Effector memory CD4-positive, alpha-beta T cell (primary cell): ENCODE measurements at places on chromosomes 5 and 9.
A peak's percentile ranks its signal among the peaks of the same experiment; 100 is the strongest.

DNA sequence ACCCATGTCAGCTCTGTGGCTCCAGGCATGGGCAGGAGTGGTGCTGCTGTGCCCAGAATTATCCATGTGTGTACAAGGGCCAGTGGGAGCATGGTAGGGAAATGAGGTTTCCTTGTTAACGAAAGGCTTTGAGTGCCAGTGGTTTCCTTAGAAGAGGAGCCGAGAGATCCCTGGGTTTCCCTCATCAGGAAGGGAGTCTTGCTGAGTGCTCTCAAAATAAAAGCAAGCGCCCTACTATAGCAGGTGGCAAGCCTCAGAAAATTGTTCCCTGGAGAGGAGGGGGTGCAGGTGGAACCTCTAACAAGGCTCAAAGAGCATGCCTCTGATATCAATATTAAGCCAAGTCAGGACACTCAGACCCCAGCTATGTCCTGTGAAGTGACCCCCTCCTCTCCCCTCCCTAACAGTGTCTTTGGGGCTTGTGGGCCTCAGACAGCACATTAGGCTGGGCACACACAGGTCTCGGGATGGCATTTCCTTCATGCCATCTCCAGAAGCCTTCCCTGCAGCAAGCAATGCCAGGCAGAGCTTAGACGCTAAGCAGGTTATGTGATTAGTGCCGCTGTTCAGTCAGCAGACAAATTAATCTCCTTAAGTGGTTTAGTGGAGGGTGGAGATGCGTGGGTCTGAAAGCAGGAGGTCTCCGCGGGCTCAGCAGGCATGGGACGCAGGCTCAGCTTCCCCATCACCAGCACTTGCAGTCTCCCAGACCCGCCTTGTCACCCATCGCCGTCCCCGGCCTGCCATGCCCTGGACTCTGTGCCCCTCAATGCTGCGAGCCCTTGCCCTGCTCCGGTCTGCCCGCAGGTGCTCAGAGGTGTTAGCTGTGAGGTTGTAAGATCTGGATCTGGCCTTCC, 60.0 kb upstream of the RARS1 start:
- no peak for DNase-seq

GRCh38 chr5:139660923-139661814, 13.0 kb downstream of the CXXC5 start:
- no peak for DNase-seq

GRCh38 chr9:128123451-128124080, 4.0 kb downstream of the PTGES2 start:
- DNase-seq = no peak

GRCh38 chr5:180139731-180140055, 68.1 kb upstream of the RNF130 start:
- DNase-seq = no peak

GRCh38 chr5:132777209-132778069, at the start of gene SEPTIN8:
SEPTIN8 (minus strand) TSS chr5:132777239; CDS start chr5:132777137, 102 bp downstream.
- peak; percentile 20 for DNase-seq

GRCh38 chr5:98433673-98434072, 339.8 kb upstream of the RGMB start:
- no peak for DNase-seq

- no peak for DNase-seq
These were observed 761 bp downstream of the CCT5 start for GRCh38 chr5:10250806-10251276.

GRCh38 chr9:120914953-120915352, 11.6 kb downstream of the TRAF1 start:
- no peak for DNase-seq

DNA sequence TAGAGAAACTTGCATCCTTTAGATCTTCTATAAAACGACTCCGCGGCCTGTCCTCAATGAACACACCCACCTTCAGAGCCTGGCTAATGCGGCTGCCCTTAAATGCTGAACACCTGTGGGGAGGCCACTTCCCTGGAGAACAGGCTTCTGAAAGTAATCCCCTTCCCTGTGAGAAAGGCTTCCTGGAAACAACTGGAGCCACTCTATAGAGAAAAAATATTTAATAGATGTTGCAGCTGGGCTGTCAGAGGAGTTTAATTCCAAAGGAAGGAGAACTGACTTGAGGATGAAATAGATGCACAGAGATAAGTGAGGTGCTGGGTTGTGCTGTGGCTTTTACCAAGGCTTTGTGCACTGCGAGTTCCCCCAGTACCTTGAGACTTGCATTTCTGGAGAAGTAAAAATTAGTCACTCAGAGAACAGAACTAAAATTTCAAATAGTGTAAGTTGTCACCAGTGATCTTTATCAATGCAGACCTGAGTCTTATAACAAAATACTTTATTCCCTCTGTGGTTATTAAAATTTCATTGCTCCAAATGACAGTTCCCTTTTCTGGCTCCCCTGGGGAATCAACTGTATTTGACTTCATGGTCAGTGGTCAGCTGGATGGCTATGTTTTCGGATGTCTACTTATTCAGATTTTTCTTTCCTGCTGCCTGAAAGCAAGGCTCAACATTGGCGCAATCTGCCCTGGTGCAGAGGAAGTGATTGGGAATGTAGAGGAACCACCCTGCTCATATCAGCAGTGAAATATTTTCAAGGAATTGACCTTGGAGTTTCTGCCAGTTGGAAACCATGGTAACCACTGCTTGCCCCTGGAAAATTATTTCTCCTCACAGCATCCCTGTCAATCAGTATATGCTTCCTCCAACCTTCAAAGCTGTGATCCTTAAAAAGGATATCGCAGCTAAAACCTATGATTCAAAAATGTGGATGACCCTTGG, 238.8 kb downstream of the SMARCA2 start:
- no peak for DNase-seq

- no peak for DNase-seq
These were observed 1166.8 kb downstream of the MAT2B start for GRCh38 chr5:164672205-164672604.

- DNase-seq = no peak
These were observed 9.0 kb downstream of the CCDC69 start for GRCh38 chr5:151214614-151215545.

- DNase-seq = no peak
These were observed 376.0 kb upstream of the SMARCA2 start for GRCh38 chr9:1639166-1639565.

GRCh38 chr5:139645430-139645871, 2.7 kb upstream of the CXXC5 start:
- no peak for DNase-seq

GRCh38 chr5:120913396-120913795, 449.3 kb downstream of the PRR16 start:
- no peak for DNase-seq

DNA sequence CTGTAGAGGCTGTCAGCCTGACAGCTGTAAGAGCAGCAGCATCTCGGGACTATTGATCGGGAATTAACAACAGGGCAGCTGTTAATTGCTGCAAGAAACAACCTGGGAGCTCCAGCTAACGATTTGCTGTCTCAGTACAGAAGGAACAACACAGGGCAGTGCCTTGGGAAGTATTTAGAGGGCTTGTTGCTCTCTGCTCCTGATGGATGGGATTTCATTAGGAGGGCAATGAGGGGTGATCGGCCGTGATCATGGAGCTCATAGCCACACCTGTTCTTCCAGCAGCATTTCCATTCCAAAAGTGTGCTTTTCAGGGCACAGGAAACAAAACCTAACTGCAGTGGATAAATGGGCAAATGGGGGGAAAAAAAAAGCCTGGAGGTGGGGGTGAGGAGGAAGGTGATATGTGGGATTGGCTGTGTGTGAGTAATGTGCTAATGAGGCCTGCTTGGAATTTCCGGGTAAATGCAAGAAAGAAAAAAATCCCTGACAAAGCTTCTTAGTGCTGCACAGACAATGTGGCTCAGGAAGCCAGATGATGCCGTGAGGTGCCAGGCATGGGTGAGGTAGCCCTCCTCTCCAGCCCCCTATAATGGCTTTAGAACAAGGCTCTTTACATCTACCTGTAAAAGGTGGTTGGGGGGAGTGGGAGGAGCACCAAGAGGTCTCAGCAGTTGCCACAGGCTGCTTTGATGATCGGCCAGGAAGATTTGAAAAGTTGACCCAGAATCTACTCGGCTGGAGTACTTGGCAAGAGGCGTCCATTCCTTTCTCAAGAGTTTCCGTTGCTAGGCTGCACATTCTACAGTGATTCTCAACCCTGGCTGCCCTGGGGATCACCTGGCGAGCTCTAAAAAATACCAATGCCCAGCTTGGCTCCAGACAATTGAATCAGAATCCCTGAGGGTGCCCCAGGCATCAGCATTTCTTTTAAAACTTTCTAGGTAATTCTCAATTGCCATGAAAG, 139.5 kb upstream of the KLF9 start:
- no peak for DNase-seq

DNA sequence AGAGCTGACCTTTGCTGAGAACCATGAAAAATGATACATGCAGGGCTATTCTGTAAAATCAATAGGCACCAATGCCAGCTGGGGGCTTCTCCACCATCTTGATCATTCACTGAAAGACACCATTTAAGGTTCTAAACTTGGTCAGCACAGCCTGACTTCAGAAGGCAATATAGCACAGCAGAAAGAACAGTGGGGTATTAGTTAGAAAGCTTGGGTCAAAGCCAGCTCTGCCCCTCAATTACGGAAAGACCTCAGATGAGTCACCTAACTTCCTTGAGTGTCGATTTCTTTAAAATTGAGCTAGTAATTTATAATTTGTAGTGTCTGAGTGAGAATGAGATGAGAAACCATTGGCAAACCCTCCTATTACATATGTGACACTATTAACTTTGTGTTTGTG, 3.4 kb downstream of the TNC start:
- DNase-seq = no peak

DNA sequence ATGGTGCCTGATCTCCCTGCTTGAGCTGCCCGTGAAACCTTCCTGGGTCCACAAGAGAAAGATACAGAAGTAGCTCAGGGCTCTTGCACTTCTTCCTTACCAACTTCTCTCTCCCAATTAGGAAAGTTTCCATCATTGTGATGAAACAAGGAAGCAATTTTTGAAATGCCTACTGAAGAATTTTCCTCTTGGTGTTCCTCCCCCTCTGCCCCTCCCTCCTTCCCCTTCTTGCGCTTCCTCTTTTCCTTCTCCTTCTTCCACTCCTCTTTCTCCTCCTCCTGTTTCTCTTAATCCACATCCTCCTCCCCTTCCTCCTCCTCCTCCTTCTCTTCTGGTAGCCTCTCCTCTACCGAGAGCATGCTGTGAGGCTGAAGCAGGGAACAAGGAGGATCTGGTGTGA, 36.3 kb upstream of the OTULINL start:
- no peak for DNase-seq

- DNase-seq = no peak
These were observed 62.6 kb upstream of the IER5L start for GRCh38 chr9:129240581-129241211.

DNA sequence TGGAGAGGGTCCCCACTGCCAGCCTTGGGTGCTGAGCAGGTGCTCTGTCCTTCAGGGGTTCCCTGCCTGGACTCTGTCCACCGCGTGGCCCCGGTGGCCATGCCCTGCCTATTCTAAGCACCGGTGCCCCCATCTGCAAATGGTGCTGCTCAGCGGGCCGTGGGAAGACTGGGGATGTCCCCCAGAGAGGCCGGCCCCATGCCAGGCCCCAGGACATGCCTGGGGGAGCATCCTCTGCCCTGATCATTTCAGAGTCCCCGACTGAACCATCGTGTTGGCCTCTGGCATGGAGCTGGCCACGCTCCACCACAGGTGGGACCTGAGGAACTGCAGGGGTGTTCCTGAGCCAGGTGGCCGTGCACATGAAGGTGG, 64.7 kb downstream of the RXRA start:
- DNase-seq = no peak

DNA sequence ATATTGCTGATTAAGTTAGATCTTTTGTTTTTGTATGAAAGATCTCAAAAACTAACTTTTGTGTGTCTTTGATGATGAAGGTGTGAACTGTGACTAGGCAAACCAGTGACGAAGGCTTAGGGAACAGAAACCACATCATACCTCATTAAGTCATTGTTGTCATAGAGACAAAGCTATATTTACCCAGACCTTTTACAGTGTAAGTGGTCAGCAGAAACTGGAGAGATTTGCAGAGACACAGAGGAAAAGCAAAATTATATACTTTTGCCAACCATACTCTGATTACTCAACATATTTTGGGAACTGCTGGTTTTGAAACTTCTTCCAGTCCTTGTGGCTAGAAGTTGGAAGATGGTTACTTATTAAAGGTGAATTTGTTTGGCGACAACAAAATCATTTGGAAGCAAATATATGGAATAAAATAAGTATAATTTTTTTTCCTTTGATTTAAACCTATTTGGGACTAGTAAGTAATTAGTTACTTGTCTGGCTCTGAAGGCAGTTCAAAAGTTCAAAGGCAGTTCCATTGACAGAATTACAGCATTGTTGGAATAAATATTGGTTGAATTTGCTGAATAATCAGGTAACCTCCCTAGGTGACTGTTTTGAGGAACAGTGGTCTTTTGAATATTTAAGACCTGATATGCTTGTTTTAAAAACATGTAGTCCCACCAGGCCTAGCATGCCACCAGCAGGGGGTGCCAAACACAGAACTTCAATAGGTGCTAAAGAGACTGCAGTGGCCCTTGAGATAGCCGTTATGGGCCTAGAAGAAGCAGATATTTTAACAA, 103.8 kb downstream of the RPS23 start:
- DNase-seq = peak; percentile 20

GRCh38 chr9:136954270-136955083, 2.4 kb downstream of the LCN12 start:
- no peak for DNase-seq

DNA sequence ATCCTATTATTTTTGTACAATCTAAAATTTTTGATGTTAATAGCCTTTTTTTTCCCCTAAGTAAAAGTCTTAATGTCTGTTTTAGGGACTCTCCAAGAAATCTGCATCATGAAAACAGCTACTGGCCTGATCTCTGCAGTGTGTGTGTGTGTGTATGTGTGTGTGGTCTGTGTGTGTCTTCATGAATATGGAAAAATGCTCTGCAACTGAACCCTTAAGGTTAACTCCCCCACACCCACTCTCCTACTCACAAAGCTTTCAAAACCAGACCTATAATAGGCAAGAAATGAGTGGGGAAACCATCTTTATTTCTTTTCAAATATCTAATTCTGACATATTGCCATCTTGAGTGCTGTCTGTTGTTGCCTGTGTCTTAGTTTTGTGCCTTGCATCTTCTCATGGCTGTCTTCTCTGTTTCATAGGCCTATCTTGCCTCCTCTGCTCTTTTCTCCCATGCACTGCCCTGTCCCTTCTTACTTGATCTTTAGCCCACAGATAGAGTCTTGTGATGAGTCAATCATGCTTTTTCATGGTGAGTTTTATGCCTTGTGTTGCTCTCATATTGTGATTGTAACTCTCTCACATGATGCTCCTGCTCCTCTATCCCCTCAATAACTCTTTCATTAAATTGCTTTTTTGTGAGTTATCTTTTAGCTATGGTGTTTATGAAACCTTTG, 68.3 kb downstream of the CHSY3 start:
- DNase-seq = no peak

- DNase-seq = no peak
These were observed 61.1 kb downstream of the FRMD3 start for GRCh38 chr9:83477120-83477519.

- DNase-seq = no peak
These were observed 10.8 kb upstream of the NIPAL4 start for GRCh38 chr5:157449011-157449723.

- no peak for DNase-seq
These were observed 800.6 kb upstream of the CDH6 start for GRCh38 chr5:30392897-30393296.
